ENCODE measurements at places on chromosomes 3 and 15.

DNA sequence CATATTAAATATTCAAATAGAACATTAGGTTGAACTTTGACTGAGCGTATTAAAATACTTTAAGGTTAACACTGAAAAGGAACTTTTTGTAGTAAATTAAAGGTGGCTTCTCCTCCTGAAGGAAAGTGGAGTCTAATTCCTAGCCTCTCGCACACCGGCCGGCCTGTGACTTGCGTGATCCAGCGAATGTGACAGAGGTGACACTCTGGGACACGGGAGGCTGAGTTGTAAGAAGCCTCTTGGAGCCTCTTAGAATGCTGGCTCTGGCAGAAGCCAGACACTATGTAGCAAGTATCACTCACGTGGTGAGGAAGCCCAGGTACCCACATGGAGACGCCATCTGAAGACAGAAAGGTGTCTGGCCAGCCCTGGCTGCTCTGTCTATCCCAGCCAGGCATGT, 64.9 kb upstream of the NSMCE3 start:
- DNase-seq, result no peak

GRCh38 chr3:115922681-115923347, 299.5 kb downstream of the GAP43 start:
- no peak for DNase-seq

- no peak for DNase-seq
Observed at GRCh38 chr3:28109829-28110228, 131.6 kb upstream of the CMC1 start.

- no peak for DNase-seq
Observed at GRCh38 chr15:45441686-45442085, 63.3 kb upstream of the GATM start.

DNA sequence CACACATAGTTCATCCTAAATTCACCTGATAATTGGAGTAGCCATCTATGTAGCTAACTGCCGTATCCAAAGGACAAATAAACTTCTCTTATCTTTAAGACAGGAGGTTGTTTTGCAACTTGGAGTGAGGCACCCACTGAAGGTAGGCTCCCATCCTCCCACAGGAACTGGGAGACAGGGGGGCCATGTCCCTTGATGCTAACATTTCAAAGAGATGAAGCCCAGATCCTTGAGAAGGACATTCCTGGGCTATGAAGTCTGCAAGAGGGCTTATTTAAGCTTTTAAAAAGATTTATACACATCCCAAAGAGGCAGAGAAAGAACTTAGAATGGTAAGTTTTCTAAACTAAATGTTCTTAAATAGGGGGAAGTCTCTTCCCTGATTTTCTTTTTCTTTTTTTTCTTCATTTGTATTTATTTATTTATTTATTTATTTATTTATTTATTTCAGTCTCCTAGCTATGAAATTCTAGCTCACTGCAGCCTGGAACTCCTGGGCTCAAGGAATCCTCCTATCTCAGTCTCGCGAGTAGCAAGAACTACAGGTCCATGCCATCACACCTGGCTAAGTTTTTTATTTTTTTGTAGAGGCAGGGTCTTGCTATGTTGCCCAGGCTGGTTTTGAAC, 12.8 kb upstream of the MOBP start:
- DNase-seq, result no peak

DNA sequence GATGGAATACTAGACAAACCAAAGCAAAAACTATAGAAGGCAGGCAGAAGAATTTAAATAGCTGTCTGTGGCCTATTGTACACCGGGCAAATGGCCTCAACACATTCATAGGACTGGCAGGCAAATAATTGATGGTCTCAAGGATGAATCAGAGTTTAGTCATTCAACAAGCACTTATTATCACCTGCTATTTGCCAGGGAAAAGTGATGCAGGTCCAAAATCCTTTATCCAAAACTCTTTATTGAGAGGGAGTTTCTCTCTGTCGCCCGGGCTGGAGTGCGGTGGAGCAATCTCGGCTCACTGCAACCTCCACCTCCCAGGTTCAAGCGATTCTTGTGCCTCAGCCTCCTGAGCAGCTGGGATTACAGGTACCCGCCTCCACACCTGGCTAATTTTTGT, 2.3 kb downstream of the EIF2AK4 start:
- DNase-seq, result no peak

- no peak for DNase-seq
Observed at GRCh38 chr3:54506603-54507002, 384.3 kb downstream of the CACNA2D3 start.

- DNase-seq, result no peak
Observed at GRCh38 chr3:117303443-117303842, 593.9 kb downstream of the TUSC7 start.

DNA sequence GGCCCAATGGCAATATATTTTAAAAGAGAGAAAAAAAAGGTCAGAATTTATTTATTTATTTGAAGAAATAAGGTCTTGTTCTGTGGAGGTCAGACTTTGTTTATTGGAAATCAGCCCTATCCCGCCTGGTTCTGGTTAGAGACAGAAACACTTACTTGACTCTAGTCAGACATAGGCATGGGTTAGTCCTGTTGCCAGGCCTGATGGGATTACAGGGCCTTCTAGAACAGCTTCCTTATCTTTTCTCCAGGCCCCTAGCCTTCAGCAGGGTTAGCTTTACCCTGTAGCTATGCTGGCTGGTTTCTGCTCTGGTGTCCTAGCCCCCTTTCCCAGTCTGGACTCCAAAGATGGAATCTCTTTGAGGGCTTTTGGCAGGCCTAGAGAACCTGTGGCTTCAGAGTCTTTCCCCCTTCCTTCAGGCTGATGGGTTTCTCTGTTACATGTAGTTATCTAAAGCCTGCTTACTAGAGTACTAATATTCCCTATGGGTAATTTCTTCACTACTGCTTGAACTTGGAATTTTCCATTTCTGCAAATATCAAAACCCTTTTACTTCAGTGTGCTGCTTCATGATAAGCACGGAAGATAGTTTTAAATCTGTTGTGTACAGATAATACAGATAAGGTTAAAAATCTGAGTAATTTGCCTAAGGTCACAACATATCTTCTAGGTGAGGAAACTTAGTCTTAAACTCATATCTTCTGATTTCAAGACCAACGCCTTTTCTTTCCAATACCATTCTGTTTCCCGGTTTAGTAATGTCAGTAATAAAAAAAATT, 10.6 kb downstream of the IREB2 start:
- DNase-seq, result no peak

- DNase-seq, result no peak
Observed at GRCh38 chr15:72873379-72874233, 90.0 kb upstream of the ADPGK start.

DNA sequence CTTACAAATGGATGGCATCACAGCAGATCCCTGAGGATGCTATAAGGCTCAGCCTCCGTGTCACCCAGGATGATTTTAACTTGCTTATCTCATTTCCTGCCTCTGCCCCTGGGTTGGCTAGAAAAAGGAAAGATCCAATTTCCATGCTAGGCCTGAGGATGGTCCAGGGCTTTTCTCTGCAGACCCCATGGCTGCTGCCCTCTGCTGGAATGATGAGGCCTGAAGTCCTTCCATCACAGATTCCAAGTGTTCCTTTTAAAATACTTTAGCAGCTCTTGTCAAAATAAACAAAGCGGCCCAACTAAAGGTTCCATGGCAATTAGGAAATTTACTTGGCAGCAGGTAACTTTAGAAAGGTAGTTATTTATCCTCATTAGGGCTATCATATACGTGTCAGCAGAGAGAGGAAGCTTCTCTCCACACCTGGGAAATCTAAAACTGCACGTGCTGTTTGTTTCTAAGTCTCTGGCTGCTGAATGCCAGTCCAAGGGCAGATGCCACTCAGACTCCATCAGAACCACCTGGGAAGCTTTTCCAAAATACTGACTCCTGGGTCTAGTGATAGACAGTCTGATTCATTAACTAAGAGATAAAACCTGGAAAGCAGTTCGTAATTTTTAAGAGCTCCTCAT, 401.9 kb upstream of the IL12A start:
- no peak for DNase-seq

DNA sequence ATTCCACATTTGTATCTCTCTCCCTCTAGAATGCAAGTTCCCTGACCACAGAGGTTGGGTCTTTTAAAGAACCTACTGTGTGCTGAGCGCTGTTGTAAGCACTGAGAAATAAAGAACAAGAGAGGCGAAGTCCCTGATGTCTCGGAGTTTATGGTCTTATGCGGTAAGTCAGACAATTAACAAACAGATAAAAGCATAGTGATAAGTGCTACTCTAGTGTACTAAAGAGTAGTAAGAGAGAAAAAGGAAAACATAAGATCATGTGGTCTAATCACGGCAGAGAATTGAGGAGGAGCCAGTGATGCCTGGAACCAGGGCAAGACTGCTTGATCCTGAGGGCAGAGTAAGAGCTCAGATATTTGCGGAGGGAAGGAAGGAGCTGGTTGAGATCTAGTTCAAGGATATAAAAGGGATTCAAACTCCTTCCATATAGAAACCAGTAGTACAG, 29.8 kb upstream of the TSC22D2 start:
- no peak for DNase-seq

DNA sequence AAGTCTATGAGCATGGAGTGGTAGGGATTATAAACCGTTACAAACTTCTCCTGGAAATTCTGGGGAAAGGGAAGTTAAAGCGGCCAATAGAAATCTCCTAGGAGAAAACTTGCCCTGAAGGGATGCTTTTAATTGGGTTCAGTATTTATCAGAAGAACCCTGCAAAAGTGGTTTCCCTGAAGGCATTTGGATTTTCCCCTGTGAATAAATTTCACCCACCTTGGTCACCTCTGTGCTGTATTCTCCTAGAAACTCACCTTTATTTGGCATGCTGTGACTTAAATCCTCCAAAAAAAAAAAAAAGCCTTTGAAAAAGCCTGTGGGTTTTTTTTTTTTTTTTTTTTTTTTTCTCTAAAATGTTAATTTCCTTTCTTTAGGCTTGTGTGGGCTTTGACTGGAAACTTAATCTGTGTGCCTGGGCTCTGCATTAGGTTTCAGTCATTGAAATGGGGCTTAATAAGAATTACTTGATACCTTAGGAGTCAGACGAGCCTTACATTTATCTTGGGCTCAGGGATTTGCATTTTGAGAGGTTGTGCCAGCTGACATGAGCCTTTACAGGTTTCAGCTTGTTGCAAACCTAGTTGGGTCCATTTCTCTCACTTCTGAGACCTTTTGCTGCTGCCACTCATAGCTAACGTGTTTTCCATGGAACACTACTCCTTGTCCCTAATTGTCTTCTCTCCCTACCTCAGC, 22.0 kb downstream of the TGFBR2 start:
- DNase-seq, result no peak

DNA sequence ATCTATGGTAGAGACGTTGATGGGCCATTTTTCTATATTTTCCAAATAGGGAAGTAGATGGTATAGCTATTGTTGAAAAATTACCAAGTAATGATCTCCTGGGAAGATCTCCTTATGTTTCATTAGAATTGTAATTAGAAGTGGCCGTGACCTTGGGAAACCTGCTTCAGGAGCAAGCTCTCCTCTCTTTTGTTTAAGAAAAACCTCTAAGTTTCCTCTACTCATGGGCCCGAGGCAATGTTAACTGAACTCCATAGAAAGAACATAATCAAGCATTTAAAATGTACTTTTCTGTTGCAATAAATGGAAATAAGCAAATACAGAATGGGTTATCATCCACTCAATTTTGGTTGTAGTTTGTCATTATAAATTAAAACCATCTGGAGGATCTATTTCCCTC, 511.2 kb upstream of the MDFIC2 start:
- no peak for DNase-seq

DNA sequence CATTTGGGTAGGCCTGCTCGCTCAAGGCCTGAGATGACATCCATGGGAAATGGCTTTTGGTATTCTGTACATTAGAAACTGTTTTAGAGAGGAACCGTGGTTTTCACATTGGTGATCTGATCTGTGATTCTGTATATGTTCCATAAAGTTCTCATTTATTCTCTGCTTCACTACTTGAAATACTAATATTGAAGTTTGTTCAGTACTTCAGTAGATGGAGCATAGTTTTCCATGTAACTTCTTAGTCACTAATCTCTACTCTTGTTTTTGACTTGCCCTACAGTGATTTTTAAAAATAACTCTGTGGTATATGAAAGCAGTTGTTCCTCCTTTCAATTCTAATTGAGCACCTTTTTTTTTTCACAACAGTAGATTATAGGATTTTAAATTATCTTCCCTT, 66.5 kb downstream of the MBNL1 start:
- no peak for DNase-seq

- peak; percentile 39 for DNase-seq
Observed at GRCh38 chr3:49554633-49555265, 472 bp downstream of the BSN start.

GRCh38 chr3:190519886-190520285, 6.0 kb downstream of the IL1RAP start:
- no peak for DNase-seq

DNA sequence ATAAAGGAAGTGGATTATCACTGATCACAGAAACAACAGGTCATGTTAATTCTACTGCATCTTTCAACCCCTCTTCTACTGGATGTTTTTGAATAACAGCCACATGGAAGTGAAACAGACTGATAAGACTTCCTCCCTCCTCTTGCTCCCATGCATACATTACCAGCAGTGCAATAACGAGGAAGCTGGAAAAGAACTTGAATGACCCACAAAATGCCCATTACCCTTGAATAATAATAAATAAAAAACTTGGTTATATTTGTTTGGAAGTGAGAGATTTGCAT, 51.6 kb downstream of the RARB start:
- DNase-seq, result no peak

- no peak for DNase-seq
Observed at GRCh38 chr3:118949113-118949760, 85.4 kb downstream of the IGSF11 start.

DNA sequence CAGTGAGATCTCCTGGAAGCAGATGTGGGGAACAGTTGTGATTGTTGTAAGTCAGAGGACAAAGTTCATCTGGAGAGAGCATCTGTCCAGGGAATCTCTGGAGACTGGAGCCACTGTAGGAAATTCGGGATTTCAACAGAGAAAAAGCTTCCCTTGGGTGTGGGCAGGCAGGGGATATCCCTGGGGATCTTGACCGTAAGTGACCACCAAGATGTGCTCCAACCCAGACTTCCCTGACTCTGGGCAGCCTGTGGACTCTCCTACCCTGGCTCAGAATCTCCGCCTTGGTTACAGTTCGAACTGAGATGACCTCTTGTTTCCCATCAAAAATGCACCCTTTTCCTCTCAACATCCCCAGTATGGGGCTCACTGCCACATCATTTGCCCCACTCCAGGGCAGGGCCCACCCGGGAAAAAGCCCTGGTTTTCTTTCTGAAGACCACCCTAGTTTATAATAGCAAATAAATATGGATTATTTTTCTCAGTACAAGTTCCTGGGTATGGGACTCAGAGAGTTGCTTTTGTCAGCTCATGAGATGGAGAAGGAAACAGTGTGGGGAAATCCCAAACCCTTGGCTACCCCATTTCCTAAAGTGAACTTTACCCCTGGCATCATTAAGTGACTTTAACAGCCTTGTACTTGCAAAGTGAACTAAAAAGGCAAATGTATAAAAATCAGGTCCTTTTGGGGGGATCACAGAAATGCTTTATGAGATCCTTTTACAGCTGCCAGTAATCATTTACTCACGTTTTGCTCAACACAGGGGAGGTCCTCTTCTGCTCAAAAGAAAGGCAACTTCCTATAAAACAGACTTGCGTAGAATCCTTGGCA, 89.9 kb downstream of the CCNL1 start:
- no peak for DNase-seq

DNA sequence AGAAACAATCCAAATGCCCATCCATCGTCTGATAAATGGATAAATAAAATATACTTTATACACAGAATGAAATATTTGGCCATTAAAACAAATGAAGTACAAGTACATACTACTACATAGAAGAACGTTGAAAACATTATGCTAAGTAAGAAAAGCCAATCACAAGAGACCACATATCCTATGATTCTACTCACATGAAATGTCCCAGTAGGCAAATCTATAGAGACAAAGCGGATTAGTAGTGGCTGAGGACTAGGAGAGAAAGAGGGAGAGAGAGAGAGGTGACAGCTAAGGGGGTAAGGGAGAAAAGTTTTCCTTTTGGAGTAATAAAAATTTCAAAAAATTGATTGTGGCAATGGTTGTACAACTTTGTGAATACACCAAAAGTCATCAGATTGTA, 147.0 kb downstream of the GREM1 start:
- DNase-seq, result no peak
